ENCODE measurements at places on chromosomes 7 and 10. TPM values are rescaled to one million over a fixed set of nuclear protein-coding genes. Genes with fewer than 3 reads are reported as not detected.

The VAX1 gene
- not detected for total RNA-seq

The LIPF gene
- not detected for total RNA-seq

The DGKI gene
- 1.0 TPM for total RNA-seq

The CYP3A5 gene
- total RNA-seq = 1.0 TPM

The COX15 gene
- total RNA-seq = 30.3 TPM

The HOXA2 gene
- total RNA-seq = under 0.01 TPM

The OLAH gene
- total RNA-seq = 1.0 TPM

The UNC5B gene
- 6.3 TPM for total RNA-seq

The SAP25 gene
- not detected for total RNA-seq

The MSMB gene
- not detected for total RNA-seq

The SPAG6 gene
- total RNA-seq = 2.6 TPM

The AFAP1L2 gene
- total RNA-seq = 24.0 TPM

The SCART1 gene
- 1.6 TPM for total RNA-seq

The MSS51 gene
- total RNA-seq = 22.4 TPM

The CALML3 gene
- not detected for total RNA-seq

The TRIM50 gene
- 0.52 TPM for total RNA-seq

The PNLIPRP3 gene
- under 0.01 TPM for total RNA-seq

The POMZP3 gene
- 4.2 TPM for total RNA-seq

The ARHGEF35 gene
- 1.6 TPM for total RNA-seq

The TEX36 gene
- not detected for total RNA-seq

The OR2A12 gene
- total RNA-seq = not detected

The MKI67 gene
- 6.3 TPM for total RNA-seq

The CYP3A4 gene
- total RNA-seq = not detected

The HABP2 gene
- total RNA-seq = under 0.01 TPM

The SLC26A4 gene
- total RNA-seq = 0.52 TPM

The PTN gene
- total RNA-seq = 21.9 TPM

The PRLHR gene
- not detected for total RNA-seq

The HOXA9 gene
- 7.8 TPM for total RNA-seq

The PIP gene
- total RNA-seq = not detected

Data from skeletal muscle tissue (tissue), 5 donors.